ENCODE measurements at places on chromosomes 7 and 10.

DNA sequence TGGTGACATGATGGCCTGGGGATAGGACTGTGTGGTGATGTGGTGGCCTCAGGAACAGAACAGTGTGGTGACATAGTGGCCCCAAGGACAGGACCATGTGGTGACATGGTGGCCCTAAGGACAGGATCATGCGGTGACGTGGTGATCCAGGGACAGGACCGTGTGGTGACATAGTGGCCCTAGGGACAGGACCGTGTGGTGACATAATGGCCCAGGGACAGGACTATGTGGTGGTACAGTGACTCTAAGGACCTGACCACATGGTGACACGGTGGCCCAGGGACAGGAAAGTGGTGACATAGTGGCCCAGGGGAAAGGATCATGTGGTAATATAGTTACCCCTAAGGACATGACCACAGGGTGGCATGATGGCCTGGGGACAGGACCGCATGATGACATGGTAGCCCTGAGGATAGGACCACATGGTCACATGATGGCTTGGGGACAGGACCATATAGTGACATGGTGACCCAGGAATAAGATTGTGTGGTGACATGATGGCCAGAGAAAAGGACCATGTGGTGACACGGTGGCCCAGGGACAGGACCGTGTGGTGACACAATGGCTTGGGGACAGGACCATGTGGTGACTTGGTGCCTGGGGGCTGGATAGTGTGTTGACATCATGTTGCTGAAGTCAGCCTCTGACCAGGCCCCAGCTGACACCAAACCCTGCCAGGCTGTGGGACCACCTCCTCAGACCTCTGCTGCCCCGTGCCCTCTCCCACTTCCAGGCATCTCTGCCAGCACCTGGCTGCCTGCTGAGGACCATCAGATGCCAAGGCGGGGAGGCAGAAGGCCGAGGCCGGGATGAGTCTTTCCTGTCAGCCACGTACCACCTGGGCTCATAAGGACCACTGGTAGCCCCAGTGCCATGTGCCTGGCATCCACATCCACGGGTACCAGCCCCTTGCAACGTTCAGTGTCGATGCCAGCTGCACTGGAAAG lies 99.5 kb downstream of the ADAM12 start:
- no peak for DNase-seq

DNA sequence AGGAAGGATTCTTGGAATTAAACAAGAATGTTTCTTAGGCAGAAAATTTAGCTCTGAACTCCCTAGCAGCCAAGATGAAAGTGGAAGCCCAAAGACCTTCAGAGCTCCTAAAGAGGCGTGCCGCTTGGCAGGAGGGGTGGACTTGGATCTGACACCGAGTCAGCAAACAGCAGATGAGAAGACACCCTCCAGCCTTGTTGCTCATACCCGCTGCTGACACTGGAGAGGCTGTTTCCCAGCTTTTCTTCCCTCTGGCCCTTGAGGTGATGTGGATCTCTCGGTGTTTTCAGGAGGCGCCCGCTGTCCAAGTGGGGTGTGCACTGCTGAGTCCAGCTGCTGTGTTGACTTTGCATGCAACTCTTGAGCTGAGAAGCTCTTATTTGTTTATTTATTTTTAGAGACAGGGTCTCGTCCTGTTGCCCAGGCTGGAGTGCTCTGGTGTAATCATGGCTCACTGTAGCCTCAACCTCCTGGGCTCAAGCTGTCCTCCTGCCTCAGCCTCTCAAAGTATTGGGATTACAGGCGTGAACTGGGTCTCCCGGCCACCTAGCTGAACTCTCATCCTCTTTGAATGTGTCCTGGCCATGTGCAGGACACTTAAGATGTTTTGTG lies 21.5 kb downstream of the SLC18A2 start:
- DNase-seq = no peak

DNA sequence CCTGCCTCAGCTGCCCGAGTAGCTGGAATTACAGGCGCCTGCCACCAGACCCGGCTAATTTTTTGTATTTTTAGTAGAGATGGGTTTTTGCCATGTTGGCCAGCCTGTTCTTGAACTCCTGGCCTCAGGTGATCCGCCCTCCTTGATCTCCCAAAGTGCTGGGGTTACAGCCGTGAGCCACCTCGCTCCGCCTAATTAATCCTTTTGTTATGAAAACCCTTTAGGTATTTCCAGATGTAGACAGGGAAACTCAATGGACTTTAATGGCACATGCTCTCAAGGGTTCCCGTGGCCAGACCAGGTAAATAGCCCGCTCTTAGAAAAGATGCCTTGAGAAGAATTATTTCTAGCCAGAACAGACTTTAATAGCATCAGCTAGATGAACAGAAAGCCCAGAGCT lies 19.7 kb upstream of the EXOC4 start:
- peak; percentile 51 for DNase-seq

DNA sequence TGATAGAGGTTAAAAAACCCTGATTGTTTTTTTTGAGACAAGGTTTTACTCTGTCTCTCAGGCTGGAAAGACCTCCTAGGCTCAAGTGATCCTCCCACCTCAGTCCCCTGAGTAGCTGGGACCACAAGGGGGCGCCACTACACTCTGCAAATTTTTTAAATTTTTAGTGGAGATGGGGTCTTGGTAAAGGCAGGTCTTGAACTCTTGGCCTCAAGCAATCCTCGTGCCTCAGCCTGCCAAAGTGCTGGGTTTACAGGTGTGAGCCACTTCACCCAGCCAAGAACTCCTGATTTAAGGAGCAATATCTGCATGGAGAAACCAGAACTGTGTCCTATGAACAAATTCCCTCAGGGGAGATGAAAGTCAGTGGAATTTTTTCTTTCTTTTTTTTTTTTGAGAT lies 7.3 kb upstream of the KLHDC10 start:
- DNase-seq = peak; percentile 94

GRCh38 chr10:91907914-91908336 lies 1.4 kb downstream of the FGFBP3 start:
- DNase-seq = no peak

- DNase-seq = no peak
Measured at GRCh38 chr7:117034851-117035464, 81.7 kb downstream of the ST7 start.

DNA sequence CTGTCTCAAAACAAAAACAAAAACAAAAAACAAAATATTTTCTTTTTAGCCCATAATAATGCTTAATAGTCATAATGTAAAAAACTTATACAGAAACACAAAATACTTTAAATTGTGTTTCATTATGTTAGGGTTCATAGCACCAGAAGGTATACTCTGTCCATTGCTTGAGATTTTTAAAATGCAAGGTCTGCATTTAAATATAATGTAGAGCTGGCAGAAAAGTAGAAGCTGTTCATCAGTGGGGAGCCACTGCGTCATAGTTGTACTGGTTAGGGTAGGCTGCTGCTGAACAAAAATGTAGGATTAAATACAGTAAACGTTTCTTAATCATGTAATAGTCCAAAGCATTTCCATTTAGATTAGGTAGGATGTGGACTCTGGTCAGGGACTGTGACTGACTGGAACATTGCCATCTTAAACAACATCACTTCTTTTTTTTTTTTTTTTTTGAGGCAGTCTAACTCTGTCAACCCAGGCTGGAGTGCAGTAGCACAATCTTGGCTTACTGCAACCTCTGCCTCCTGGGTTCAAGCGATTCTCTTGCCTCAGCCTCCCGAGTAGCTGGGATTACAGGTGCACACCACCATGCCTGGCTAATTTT lies 85.2 kb downstream of the ANKIB1 start:
- no peak for DNase-seq

GRCh38 chr7:101717628-101718357 lies 88.7 kb upstream of the MYL10 start:
- no peak for DNase-seq

GRCh38 chr7:156196649-156197048 lies 384.4 kb upstream of the SHH start:
- DNase-seq = no peak

- DNase-seq = no peak
Measured at GRCh38 chr7:50976064-50976463, 193.4 kb upstream of the GRB10 start.

GRCh38 chr7:150745086-150745485 lies 7.9 kb downstream of the GIMAP5 start:
- DNase-seq = no peak

DNA sequence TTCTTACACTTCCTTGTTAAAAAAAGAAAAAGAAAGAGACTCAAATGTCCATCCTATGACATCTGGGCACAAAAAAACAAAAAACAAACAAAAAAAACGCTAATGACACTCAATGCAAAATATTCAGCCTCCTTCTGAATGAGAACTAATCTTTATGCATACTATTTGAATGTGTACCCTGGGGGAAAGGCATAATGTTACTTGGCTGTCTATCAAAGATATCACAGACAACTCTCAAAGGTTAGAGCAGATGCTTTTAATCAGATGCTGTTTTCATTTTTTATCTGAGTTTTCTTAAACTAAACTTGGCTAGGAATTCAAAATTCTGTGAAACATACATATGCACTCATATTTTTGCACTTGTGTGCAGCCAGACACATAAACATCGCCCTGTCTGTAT lies 745.8 kb downstream of the CNTNAP2 start:
- DNase-seq = no peak

DNA sequence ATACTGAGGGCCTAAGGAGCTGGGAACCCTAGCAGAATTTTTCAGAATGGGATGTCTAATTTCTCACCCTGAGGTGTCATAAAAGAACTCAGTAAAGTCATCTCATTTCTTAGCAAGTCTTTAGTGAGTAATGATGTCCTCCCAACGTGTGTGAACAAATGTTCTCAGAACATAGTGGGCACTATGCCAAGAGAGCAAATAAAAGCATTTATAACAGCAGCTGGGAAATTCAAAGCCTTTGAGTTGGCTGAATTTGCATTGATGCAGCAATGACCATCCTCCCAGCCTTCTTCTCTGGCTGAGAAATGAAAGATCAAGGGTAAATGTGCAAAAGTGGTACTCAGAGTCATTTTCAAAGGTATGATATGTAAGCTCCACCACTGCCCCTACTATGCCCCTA lies 109.4 kb downstream of the FAM107B start:
- DNase-seq = no peak

DNA sequence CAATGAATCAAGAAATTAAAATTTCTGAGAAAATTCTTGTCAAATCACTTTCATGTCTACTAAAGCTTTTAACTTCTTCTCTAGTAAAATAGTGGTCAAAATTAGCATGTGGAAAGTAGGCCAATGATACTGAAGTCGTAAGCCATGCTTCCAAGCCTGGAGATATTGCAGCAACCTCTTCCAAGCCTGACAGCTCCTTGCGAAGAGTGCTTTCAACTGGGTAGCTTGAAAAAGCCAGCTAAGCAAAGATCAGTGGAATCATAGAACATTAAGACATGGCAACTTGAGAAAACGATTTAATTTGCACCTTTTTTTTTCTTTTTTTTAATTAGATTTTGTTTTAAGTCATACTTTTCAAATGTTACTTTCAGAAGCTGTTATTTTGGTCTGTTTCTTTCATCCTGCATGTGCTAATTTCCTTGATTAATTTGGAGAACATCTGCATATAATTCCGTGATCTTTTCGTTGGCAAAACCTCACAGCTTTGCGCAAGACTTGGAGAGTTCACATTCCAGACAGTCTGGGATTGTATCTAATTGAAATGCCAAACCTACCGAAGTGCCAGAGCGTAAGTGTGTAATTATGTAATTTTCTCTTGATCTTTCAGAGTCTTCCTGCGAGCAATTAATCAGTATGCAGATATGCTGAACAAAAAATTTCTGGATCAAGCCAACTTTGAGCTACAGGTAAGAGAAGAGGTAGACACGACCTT lies 142.2 kb upstream of the INSYN2A start:
- no peak for DNase-seq

GRCh38 chr7:68524126-68524525 lies 1074.1 kb upstream of the AUTS2 start:
- DNase-seq = no peak

GRCh38 chr7:132575419-132575981 lies 770 bp downstream of the PLXNA4 start:
- DNase-seq = peak; percentile 83

DNA sequence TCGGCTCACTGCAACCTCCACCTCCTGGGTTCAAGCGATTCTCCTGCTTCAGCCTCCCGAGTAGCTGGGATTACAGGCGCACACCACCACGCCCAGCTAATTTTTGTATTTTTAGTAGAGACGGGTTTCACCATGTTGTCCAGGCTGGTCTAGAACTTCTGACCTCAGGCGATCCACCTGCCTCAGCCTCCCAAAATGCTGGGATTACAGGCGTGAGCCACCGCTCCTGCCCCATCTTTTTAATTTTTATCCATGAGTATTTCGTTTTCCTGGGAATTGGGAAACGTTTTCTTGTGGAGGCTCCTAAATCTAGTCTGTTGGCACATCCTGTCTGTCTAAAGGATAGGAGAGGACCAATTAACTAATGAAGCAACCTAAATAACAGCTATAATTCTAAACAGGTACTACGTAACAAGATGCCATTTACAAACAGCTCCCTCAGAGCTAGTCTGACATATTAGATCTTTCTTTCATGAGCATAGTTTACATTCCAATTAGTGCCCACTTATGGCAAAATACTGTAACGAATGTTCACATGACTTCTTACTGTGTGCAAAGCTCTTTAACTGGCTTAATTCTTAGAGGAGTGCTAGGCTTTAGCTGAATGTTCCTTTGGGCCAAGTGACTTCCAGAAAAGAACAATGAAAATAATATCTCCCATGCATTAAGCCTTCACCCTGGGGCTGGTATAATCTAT lies 151.0 kb upstream of the YAE1 start:
- DNase-seq = no peak

GRCh38 chr7:127396184-127396583 lies 3.7 kb upstream of the ZNF800 start:
- DNase-seq = peak; percentile 63

GRCh38 chr7:9945857-9946256 lies 1027.8 kb upstream of the PHF14 start:
- no peak for DNase-seq

- DNase-seq = no peak
Measured at GRCh38 chr7:41107330-41107937, 595.5 kb downstream of the INHBA start.

DNA sequence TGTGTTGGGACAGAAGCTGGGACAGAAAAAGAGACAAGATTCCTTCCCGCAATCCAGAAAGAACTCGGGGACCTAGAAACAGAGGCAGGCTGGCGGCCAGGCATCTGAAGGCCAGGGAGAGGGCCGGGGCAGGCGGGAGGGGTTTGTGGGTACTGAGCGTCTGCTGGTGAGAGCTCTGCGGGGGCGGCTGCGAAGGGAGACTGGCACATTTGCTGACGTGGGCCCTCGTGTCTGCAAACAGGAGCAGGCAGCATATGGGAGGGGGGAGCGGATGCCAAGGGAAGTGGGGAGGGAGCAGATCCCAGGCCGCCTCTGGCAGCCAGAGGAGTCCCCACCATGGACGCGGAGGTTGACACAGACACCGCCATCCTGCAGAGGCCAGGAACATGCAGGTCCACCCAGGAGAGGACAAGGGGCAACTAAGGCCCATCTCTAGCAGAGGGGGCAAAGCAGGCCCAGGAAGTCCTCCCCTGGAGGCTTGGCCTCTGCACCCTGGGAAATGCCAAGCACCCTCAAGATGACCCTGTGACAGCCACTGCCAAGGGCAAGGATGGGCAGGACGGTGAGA lies 32.2 kb downstream of the KCNH2 start:
- DNase-seq = no peak

DNA sequence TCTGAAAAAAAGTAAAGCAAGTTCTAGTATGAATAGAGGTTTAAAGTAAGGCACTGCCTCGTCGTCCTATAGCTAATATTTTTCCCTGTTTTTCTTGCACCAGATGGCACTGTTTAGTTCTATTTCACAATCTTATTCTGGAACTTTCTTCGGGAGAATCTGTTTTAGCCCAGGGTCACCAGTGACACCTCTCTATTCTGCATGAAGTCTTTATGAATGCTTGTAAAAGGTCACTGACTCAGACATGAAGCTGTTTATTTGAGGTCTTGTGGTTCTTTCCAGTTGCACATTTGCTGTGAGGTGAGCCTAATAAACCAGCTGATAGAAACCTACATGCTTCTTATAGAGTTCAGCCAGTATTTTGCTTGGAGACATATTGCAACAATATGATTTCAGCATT lies 444.3 kb downstream of the AUTS2 start:
- DNase-seq = no peak

Measured in endodermal cell (in vitro differentiated cells).